Mucosa of descending colon (tissue), 3 donors: ENCODE measurements at places on chromosomes 5 and 9.

- DNase-seq, result no peak
Measured at GRCh38 chr9:103215197-103215596, 220.1 kb downstream of the CYLC2 start.

DNA sequence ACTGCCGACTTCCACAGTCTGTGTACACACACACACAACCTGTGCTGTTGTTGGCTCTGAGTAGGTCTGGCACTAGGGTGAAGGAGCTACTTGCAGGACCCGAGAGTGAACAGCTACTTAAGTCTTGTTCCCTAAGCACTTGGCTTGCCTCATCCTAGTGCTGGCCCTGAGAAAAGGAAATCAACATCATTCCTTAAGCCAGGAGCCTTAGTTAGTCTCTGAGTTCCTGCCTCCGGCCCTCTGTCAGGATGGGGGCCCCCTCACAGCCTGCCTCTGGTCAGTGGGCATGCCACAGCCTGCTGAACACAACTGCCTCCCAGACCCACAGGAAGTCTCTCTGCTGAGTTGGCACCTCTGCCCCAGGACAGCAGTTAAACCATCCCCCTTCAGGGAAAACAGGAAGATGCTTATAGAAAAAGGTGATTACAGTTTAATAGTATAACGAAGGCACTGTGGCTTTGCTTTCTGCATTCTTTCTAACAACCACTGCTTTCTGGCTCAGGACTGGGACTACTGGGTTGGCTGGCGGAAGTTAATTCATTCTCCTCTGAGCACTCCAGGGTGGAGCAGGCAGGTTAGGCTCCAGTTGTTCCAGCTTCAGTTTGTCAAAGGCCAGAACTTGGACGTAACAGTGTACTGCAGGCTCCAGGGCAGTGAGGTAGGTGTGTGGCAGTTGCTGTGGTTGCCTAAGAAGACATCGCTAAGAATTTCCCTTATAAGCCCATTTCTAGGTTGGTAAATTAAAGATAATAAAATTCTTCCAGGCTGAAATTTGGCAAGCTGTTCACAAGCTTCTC is 2.8 kb downstream of the MAMDC2 start:
- no peak for DNase-seq

GRCh38 chr9:99732715-99733114 is 89.0 kb upstream of the NR4A3 start:
- DNase-seq, result no peak

- DNase-seq, result peak; percentile 11
Measured at GRCh38 chr9:93668261-93668871, 92.0 kb downstream of the PHF2 start.

DNA sequence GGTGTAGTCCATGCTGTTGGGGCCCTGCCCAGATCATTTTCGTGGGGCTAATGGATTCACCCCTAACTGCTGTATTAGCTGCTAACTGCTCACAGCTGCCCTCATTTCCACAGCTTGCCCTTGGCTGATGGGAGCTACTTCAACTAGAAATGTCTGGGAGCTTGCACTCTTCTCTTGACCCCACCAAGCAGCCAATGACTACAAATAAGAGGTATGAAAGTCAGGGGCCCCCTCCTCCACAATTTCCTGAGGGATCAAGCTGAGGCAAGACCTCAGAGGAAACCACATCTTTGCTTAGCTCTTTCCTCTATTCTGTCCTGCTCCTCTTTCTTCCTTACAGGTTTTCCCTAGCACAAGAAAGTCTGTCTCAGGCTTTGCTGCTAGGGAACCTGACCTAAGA is 397.5 kb downstream of the MLLT3 start:
- no peak for DNase-seq

GRCh38 chr5:60334281-60334713 is 365.7 kb downstream of the DEPDC1B start:
- DNase-seq, result no peak

- DNase-seq, result no peak
Measured at GRCh38 chr5:175531361-175531760, 53.0 kb downstream of the SFXN1 start.

DNA sequence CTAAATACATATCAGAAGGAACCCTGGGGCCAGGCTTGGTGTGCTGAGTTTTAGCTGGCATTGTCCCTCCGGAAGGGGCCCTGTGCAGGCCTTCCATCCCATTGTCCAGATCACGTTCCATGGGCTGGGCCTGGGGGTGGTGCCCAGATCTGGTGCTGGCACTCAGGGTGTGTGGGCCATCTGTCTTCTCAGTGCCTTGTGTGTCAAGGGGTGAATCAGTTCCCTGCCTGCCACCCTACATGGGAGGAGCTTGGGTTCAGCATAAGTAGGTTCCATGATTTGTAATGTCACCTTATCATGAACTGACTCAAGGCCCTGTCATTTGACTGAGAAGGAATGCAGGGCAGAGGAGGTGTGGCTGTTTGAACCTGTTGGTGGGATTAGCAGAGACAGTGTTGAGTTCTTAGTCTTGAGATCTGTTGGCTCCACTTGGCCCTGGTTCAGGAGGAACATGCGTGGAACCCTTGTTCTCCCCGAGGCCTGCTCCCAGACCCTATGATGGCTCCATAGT is 176.8 kb downstream of the MACROH2A1 start:
- no peak for DNase-seq

DNA sequence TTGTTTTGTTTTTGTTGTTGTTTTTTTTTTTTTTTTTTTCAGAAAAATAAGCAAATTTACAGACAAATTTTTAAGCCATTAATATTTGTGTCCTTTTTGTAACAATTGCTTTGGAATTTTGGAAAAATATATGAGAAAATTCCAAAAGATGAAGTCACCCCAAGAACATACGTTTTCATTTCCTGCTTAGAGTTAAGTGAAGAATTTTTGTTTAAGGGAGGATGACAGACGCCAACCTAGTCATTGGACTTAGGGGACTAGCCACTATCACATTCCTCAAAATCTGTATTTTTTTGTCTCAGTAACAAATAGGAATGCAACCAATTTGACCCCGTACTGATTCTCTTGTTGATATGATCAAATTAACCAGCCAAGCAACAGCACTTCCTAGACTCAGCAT is 433.9 kb upstream of the SLC30A5 start:
- DNase-seq, result no peak

GRCh38 chr5:150661821-150662596 is 958 bp downstream of the MYOZ3 start:
- DNase-seq, result no peak

DNA sequence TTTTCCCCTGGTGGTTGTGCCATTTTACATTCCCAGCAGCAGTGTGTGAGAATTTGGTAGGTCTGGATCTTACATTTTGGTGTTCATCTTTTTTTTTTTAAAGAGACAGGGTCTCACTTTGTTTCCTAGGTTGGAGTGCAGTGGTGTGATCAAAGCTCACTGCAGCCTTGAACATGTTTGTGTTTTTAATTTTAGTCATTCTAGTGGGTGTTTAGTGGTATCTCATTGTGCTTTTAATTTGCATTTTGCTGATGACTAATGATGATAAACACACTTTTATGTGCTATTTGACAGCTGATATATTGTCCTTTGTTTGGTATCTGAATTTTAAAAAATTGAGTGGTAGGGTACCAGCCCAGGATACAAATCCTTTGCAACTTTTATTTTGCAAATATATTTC is 53.4 kb upstream of the POMT1 start:
- DNase-seq, result no peak

- peak; percentile 50 for DNase-seq
Measured at GRCh38 chr9:133976887-133977286, 15.2 kb downstream of the VAV2 start.

GRCh38 chr5:35248843-35249780 is 18.8 kb upstream of the PRLR start:
- no peak for DNase-seq

DNA sequence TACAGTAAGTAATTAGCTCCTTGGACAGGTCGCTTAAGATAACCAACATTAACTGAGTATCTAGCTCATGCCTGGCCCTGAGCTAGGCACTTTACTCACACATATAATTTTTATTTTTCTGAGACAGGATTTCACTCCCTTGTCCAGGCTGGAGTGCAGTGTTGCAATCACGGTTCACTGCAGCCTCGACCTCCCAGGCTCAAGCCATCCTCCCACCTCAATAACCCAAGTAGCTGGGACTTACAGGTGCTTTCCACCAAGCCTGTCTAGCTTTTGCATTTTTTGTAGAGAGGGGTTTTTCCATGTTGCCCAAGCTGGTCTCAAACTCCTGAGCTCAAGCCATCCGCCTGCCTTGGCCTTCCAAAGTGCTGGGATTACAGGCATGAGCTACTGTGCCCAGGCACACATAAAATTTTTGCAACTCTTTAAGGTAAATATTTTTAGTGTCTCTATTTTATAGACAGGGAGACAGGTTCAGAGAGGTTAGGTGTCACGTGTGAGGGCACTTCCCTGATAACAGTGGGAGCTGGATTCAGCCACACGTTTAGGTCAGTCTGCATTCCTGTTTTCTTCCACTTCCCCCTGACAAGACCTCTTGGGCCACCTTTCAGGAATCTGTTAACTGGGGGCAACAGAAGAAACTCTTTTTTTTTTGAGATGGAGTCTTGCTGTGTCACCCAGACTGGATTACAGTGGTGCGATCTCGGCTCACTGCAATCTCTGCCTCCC is 18.2 kb downstream of the HBEGF start:
- no peak for DNase-seq

DNA sequence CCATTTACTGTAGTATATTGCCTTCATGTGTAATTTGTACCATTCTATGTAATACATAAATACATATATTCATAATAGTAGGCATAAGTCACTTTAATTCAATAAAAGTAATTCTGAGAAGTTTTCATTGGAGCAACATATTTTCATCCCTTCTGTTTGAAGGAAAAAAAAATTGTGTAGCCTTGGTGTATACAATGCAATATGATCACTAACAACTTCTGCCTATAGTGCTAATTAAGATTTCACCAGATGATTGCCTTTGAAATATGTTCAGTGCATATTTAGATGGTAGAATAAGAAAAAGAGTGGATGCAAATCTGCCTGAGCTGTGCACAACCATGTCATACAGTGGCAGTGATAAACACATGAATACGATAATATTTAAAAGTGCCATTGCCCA is 996.8 kb downstream of the EFNA5 start:
- DNase-seq, result no peak

- DNase-seq, result no peak
Measured at GRCh38 chr5:133869519-133870335, 98.7 kb downstream of the C5orf15 start.

GRCh38 chr9:90034071-90034470 is 429.3 kb downstream of the GADD45G start:
- no peak for DNase-seq

- no peak for DNase-seq
Measured at GRCh38 chr9:121023064-121023463, 27.0 kb downstream of the C5 start.

GRCh38 chr5:41325074-41325473 is 111.7 kb upstream of the C6 start:
- no peak for DNase-seq

DNA sequence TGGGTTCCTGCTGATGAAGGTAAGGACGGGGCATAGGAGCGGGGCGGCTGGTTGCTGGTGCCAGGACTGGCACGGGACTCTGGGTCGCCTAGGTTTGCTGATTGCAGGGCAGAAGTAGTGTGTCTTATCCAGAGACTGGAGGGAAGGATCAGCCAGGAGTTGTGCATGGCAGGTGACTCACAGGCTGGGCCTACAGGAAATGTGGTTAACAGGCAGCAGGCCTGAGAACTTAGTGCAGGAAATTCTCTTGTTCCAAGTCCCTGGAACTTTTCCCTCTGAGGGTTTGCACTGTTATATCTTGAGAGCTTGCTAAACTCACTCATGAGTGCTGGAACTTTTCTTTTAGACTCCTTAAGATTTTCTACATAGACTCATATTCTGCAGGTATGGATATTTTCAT is 95.1 kb downstream of the ANXA2R start:
- DNase-seq, result no peak

DNA sequence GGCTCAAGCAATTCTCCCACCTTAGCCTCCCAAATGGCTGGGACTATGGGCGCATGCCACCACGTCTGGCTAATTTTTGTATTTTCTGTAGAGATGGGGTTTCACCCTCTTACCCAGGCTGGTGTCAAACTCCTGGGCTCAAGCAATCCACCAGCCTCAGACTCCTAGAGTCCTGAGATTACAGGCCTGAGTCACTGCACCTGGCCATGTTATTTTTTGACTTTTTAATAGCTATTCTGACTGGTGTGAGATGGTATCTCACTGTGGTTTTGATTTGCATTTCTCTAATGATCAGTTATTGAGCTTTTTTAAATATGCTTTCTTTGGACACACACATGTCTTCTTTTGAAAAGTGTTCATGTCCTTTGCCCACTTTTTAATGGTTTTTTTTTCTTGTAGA is 38.2 kb downstream of the FBXW2 start:
- DNase-seq, result no peak

- no peak for DNase-seq
Measured at GRCh38 chr9:108166519-108166918, 677.0 kb upstream of the KLF4 start.

- no peak for DNase-seq
Measured at GRCh38 chr9:98020476-98021145, 35.9 kb upstream of the NANS start.

GRCh38 chr9:19441730-19442129 is 32.9 kb downstream of the ACER2 start:
- no peak for DNase-seq

DNA sequence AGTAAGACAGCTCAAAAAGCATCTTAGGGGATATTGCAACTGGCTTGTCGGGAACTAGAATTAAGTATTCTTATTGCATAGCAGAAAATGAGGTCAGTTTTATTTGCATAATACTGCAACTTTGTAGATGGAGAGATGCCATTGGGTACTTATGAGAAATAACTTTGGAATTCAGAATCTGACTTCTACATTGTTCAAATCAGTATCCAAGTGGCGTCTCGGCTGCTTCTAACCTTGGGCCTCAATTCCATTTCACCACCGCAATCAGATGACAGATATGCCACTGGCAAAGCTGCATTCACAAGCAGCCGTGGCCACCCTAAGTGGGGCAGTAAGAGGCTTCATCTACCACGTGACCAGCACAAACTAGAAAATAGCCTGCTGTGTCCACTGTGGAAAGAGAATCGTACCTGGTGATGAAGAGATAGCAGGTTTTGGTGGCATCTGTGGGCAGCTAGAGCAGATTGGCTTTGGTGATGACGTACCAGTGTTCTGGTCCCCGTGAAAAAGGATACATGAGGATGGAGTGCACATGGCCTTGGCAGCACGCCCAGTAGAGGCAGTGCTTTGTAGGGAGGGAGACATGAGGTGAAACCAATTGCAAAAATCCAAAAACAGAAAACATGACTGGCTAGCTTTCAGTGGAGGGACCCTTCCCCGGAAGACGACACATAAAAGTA is 116.6 kb downstream of the KLHL3 start:
- no peak for DNase-seq

DNA sequence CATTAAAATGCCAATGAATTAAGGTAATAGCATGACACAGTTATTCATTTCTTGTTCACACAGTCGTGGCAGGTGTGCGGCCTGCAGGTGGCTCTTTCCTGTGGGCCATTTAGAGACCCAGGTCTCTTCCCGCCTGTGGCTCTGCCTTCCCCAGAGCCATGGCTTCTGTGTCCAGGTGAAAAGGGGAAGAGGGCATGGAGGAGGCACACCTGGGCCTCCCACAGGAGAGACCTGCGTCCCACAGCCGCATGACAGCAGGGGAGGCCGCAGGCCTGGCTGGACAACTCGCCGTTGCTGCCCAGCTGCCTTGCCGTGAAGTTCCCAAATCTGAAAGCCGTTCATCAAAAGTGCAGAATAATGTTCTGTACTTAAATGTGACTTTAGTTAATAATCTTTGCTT is 14.4 kb upstream of the PLEKHG4B start:
- no peak for DNase-seq
